ENCODE measurements at places on chromosomes 2 and 18. TPM values are rescaled to one million over a fixed set of nuclear protein-coding genes. Genes with fewer than 3 reads are reported as not detected.

DNA sequence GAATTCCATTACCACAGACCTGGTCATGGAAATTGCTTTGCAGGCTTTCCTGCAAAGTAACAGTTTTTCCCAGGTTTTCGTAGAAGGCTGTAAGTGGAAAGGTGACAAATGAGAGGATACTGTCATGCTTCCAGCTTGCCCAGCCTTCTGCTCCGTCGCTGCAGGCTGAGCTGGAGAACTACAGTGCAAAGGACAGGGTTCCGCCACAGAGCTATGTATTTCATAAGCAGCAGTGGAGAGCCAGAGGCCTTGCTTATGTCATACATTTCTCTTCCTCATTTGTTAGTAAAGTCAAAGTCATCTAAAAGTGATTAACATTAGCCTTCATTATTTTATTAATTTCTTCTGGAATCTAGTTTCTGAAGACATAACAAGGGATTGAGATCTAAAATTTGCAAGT, 72.9 kb upstream of the RBM44 start:
- peaks cover 84% of the 10 kb centered on the region for H3K4me1 ChIP-seq
- DNase-seq = peak; percentile 64
- peak overlapping the region; percentile 10 for H3K27ac ChIP-seq
- H3K4me3 ChIP-seq = no peak overlapping the region
- no peaks in the 10 kb centered on the region for H3K36me3 ChIP-seq

DNA sequence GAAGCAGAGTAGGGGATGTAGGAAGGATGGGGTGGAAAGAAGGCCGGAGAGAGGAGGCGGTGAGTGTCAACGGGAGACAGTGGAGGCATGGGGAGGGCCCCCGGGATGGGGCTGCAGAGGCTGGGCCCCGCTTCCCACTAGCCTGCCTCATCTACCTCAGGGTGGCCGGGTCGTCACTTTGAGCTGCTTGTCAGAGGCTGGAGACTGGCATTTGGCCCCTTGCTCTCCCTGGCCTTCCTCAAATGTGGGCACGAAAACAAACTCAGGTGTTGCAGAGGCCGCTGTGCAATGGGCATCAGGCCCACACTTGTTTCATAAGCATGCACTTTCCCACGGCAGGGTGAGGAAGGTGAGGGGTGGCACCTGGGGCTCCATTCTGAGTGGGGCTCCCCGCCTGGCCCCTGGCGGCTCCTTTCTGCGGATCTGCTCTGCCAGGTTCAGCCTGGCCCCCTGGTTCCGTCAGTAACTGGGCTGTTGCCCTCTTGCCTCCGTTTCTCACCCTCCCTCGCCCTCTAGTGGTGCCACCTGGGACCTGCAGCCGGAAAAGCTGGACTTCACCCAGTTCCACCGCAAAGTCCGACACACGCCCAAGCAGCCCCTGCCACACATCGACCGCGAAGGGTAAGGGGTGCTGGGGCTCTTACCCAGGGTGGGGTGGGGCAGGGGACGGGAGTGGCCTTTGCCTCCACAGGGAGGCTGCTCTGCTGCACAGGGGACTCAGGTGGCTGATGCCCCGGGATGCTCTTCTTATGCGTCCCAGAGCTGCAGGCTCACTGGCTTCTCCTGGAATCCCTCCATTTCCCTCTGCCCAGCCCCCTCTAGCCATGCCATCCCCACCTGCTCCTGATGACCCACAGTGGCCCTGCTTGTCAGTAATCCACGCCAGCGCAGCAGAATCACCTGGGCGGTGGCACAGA, 125.4 kb downstream of the CTIF start:
- peaks cover 16% of the 10 kb centered on the region for H3K36me3 ChIP-seq
- H3K27ac ChIP-seq = no peak overlapping the region
- H3K4me1 ChIP-seq = peaks cover 13% of the 10 kb centered on the region
- H3K27me3 ChIP-seq = no peaks in the 10 kb centered on the region
- no peak overlapping the region for H3K4me3 ChIP-seq

DNA sequence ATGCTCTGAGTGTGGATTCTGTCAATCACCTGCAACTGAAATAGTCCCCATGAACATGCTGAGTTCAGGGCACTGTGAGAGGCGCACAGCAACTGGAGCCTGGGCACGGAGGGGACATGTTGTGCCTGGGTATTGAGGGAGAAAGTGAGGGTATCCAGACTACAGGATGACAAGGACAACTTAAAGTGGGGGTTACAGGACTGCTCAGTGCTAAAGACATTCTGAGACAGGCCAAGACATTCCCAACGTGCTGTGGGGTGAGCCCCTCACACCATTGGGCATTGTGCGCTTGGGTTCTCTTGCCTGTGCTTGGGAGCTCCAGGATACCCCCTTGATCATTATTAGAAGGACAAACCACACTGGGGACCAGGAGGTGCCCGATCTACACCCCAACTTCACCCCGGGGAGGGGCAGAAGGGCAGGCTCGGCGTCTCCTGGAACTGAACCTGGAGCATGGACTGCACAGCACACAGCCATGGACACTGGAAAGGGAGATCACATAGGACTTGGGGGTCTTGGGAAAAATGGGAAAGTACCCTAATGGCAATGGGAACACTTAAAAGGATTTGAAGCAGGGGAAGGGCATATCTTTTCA, 72.5 kb upstream of the HDAC4 start:
- DNase-seq = peak; percentile 48
- H3K27me3 ChIP-seq = no peaks in the 10 kb centered on the region
- no peak overlapping the region for H3K27ac ChIP-seq
- H3K4me1 ChIP-seq = no peaks in the 10 kb centered on the region
- H3K36me3 ChIP-seq = no peaks in the 10 kb centered on the region

GRCh38 chr2:152581360-152581759, 135.9 kb downstream of the PRPF40A start:
- H3K27me3 ChIP-seq = no peaks in the 10 kb centered on the region
- DNase-seq = no peak
- H3K4me3 ChIP-seq = no peak overlapping the region
- no peak overlapping the region for H3K27ac ChIP-seq
- no peaks in the 10 kb centered on the region for H3K36me3 ChIP-seq
- peaks cover 12% of the 10 kb centered on the region for H3K4me1 ChIP-seq

GRCh38 chr2:126754240-126755004, 98.5 kb downstream of the GYPC start:
- no peak overlapping the region for H3K27ac ChIP-seq
- DNase-seq = no peak
- no peak overlapping the region for H3K4me3 ChIP-seq
- no peaks in the 10 kb centered on the region for H3K36me3 ChIP-seq
- no peaks in the 10 kb centered on the region for H3K4me1 ChIP-seq

DNA sequence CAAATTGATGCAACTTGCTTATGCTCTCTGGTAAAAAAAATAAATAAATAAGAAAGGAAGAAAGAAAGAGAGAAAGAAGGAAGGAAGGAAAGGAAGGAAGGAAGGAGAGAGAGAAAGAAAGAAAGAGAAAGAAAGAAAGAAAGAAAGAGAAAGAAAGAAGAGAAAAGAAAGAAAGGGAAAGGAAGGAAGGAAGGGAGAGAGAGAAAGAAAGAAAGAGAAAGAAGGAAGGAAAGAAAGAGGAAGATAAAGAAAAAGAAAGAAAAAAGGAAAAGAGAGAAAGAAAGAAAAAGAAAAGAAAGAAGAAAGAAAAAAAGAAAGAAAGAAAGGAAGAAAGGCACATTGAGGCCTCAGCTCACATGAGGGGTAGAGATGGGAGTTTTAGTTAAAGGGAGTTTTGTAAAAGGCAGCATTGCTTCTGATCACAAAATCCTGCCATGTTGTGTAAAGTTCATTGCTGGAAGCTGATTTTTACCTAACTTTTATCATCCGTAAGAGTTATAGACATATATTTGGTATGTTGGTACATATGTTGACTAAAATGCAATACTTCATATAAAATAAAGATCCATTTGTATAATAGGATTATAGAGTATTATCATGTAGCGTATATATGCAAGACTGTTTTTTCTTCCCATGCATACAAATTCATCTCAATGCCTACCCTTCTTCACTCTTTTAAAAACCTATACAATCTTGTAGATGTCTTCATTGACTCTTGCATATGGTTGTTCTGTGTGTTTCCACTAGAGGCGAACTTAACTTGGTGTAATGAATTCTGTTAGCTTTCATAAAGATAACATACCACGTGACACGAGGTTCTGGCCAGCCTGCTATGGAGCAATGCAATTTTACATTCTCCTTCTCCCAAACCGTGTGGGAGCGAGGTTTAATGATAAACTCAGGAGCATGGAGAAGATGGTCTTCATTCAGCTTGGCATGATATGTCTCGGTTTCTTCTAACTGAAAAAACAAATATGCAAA, 32.8 kb downstream of the MYOM1 start:
- no peak overlapping the region for H3K4me3 ChIP-seq
- no peak for DNase-seq
- H3K4me1 ChIP-seq = no peaks in the 10 kb centered on the region
- peaks cover 3% of the 10 kb centered on the region for H3K36me3 ChIP-seq

DNA sequence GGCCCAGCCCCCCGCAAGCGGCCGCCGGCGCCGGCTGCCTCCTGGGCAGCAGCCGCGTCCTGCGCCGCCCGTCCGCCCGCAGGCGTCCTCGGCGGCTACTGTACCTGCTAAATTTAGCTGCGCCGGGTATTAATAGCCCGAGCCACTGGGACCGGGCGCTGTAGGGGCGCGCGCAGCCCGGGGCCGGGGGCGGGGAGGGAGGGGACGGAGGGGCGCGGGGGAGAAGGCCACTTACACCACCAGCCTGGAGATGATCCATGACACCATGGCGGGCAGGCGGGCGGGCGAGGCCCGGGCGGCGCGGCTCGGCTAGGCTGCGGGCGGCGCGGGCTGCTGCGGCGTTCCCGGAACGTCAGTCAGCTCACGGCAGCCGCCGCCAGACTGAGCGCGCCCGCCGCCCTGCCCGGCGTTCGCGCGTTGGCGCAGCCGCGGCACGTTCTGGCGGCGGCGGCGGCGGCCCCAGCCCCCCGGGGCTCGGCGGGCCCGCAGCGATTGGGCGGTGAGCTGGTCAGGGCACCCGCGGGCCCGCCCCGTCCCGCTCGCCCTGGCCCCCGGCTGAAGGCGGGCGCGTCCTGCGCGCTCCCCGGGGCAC, at the start of gene REEP1:
REEP1 (minus strand) TSS at position 383 of the 592 bp plus-strand sequence; CDS start at position 267, 116 bp downstream.
- peaks cover 21% of the 10 kb centered on the region for H3K4me1 ChIP-seq
- peak; percentile 72 for DNase-seq
- peak within 1 kb of the TSS; percentile 60 for H3K4me3 ChIP-seq
- no peaks in the 10 kb centered on the region for H3K36me3 ChIP-seq
- H3K27me3 ChIP-seq = no peaks in the 10 kb centered on the region

DNA sequence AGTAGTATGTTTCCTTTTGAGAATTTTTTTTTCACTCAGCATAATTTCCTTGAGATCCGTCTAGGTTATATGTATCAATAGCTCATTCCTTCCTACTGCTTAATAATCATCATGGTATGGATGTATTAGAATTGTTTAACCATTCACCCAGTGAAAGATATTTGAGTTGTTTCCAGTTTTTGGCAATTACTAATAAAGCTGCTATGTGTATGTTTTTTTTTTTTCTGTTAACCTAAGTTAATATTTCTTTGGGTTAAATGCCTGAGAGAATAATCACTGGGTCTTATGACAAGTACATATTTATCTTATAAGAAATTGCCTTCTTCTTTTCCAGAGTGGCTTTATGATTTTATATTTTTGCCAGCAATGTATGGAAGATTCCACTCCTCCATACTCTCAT, 96.4 kb upstream of the ST6GAL2 start:
- H3K27me3 ChIP-seq = no peaks in the 10 kb centered on the region
- DNase-seq = no peak

- no peak overlapping the region for H3K4me3 ChIP-seq
- no peaks in the 10 kb centered on the region for H3K36me3 ChIP-seq
- peak; percentile 2 for DNase-seq
Measured at GRCh38 chr18:46497129-46497528, 159.9 kb downstream of the LOXHD1 start.

GRCh38 chr18:49344096-49344495, 116.3 kb downstream of the DYM start:
- no peak overlapping the region for H3K4me3 ChIP-seq
- H3K36me3 ChIP-seq = no peaks in the 10 kb centered on the region
- H3K27me3 ChIP-seq = no peaks in the 10 kb centered on the region
- no peak overlapping the region for H3K27ac ChIP-seq

GRCh38 chr2:139020287-139020686, 240.1 kb upstream of the NXPH2 start:
- no peak for DNase-seq
- H3K27me3 ChIP-seq = no peaks in the 10 kb centered on the region
- H3K36me3 ChIP-seq = no peaks in the 10 kb centered on the region
- no peaks in the 10 kb centered on the region for H3K4me1 ChIP-seq
- H3K27ac ChIP-seq = no peak overlapping the region

GRCh38 chr2:183081911-183082310, 3.4 kb downstream of the DUSP19 start:
- DNase-seq = no peak
- H3K36me3 ChIP-seq = no peaks in the 10 kb centered on the region
- no peaks in the 10 kb centered on the region for H3K27me3 ChIP-seq
- H3K4me3 ChIP-seq = no peak overlapping the region

GRCh38 chr2:240873805-240874714, 5.4 kb downstream of the AGXT start:
- no peaks in the 10 kb centered on the region for H3K4me1 ChIP-seq
- no peak overlapping the region for H3K27ac ChIP-seq
- H3K36me3 ChIP-seq = no peaks in the 10 kb centered on the region
- no peaks in the 10 kb centered on the region for H3K27me3 ChIP-seq

DNA sequence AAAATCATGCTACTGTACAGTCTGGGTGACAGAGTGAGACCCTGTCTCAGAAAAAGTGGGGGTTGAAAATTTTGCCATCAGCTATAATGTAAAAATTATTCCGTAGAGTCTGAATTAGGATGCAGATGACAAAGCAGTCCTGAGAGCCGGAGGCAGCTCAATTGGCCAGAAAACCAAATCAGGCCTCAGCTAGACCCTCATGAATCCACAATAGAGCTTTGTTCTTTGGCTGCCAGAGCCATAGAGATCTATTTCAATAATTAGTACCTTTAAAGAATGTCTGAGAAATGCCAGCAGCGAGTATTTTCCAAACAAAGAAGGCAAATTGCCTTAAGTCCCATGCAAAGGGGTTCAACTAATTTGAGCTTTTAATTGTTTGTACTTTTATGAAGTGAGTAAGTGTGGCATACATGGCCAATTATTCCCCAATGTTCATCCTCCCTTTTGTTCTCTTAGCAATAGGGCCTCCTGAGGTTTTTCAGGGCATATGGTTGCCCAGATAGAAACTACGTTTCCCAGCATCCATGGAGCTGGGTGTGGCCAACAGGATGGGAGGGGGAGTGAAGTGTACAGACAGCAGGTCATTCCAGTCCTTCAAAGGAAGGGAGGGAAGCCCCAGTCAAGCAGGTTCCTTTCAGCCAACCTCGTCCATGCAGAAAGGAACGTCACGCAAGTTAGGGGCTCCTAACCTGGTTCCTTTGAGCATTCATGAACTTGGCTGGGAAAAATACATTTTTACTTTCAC, 211.3 kb upstream of the APCDD1 start:
- H3K4me3 ChIP-seq = no peak overlapping the region
- peaks cover 12% of the 10 kb centered on the region for H3K4me1 ChIP-seq

- peak overlapping the region; percentile 48 for H3K4me3 ChIP-seq
- no peak overlapping the region for H3K27ac ChIP-seq
- no peaks in the 10 kb centered on the region for H3K36me3 ChIP-seq
- DNase-seq = no peak
- H3K4me1 ChIP-seq = peaks cover 18% of the 10 kb centered on the region
- peaks cover 86% of the 10 kb centered on the region for H3K27me3 ChIP-seq
Measured at GRCh38 chr2:231924889-231925275, 1.3 kb downstream of the NPPC start.

- no peaks in the 10 kb centered on the region for H3K36me3 ChIP-seq
- no peaks in the 10 kb centered on the region for H3K4me1 ChIP-seq
- no peak overlapping the region for H3K4me3 ChIP-seq
Measured at GRCh38 chr2:126880324-126880723, 18.4 kb upstream of the TEX51 start.

Gene GDF7
- total RNA-seq = 0.49 TPM

Gene FSHR
- total RNA-seq = not detected

Gene GKN2
- total RNA-seq = not detected

Gene SERPINB11
- not detected for total RNA-seq

Gene MZT2A
- 93.3 TPM for total RNA-seq

Measured in sigmoid colon (tissue), 7 donors.